ENCODE measurements at places on chromosomes 6 and 20. TPM values are rescaled to one million over a fixed set of nuclear protein-coding genes. Genes with fewer than 3 reads are reported as not detected.

The NKX2-2 gene
- not detected for total RNA-seq

The KHDC1L gene
- not detected for total RNA-seq

The NNAT gene
- total RNA-seq = 1.4 TPM

The PGC gene
- not detected for total RNA-seq

The PHACTR1 gene
- 3.9 TPM for total RNA-seq

The SLC17A4 gene
- not detected for total RNA-seq

The CLPSL1 gene
- total RNA-seq = not detected

The FLRT3 gene
- 5.2 TPM for total RNA-seq

The HAO1 gene
- total RNA-seq = not detected

The COL12A1 gene
- total RNA-seq = 44.6 TPM

The TBX18 gene
- 2.4 TPM for total RNA-seq

GRCh38 chr6:30894381-30894780, 10.1 kb downstream of the DDR1 start:
- DNase-seq = no peak

GRCh38 chr6:163191704-163192537, 222.6 kb upstream of the QKI start:
- no peak for DNase-seq

- no peak for DNase-seq
Measured at GRCh38 chr6:157272372-157272771, 50.9 kb downstream of the TMEM242 start.

GRCh38 chr6:106631346-106631745, 2.0 kb downstream of the QRSL1 start:
- peak; percentile 41 for DNase-seq

- DNase-seq = no peak
Measured at GRCh38 chr6:20096536-20096935, 115.7 kb downstream of the MBOAT1 start.

DNA sequence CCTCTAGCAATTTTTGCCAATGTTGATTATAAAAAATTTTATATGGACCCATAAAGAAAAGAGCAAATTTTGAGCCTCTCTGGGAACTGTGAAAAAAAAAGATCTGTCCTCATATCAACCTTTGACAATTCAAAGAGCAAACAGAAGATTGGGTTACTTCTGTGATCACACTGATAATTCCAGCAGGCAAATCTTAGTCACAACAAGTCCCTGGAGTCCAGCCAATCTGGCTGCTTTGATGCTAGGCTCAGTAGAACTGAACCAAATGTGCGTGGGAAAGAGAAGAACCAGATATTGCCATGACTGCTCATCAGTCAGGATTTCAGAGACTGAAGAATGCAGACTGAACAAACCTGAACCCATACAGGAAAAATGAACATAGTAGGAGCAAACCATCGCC, 438.4 kb upstream of the FLRT3 start:
- peak; percentile 79 for DNase-seq

GRCh38 chr6:16437095-16437494, 198.7 kb downstream of the GMPR start:
- DNase-seq = no peak

DNA sequence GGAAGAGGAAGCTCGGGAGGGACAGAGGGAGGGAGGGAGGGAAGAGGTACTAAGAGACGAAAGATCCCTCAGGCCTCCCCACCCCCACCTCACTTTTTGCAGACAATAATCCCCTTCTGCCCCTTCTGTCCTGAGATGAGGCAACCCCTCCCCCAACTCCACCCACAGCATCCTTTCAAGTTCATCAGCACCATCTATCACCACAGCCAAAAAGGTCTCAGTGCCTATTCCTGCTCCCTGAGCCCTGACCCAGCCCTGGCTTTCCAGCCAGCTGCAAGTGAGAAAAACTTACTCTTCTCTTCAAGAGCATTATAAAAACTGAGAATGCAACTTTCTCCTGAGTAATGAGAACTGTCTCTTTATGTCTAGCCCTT, 133.2 kb upstream of the LRFN2 start:
- no peak for DNase-seq

GRCh38 chr6:6131492-6132109, 124.9 kb upstream of the NRN1 start:
- no peak for DNase-seq

DNA sequence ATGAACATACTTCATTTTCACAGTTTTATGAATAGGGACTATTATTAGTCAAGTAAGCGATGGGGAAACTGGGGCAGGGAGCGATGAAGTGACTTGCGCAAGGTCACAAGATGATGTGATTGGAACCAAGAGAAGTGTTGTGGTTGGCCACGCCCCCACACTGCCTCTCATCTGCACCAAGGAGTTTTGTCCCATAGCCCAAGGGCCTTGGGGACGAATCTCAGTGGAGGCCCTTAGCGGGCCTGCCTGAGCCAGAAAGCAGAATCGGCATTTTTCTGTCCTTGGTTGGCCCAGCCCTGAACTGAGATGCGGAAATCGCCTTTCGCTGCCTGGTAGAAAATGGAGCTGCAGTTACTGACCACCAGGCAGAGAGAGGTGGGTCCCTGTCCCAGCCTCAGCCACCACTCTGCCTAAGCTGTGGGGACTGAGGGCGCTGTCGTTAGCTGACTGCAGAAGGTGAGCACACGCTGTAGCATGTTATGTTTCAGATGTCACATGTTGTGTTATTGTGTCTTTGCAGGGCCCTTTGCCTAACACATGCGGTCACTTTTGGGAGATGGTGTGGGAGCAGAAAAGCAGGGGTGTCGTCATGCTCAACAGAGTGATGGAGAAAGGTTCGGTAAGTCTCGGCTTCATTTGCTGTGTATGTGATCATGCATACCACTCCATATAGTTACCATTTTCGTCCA, 57.8 kb downstream of the PTPN1 start:
- DNase-seq = no peak

- no peak for DNase-seq
Measured at GRCh38 chr6:164417537-164418261, 891.7 kb downstream of the C6orf118 start.

DNA sequence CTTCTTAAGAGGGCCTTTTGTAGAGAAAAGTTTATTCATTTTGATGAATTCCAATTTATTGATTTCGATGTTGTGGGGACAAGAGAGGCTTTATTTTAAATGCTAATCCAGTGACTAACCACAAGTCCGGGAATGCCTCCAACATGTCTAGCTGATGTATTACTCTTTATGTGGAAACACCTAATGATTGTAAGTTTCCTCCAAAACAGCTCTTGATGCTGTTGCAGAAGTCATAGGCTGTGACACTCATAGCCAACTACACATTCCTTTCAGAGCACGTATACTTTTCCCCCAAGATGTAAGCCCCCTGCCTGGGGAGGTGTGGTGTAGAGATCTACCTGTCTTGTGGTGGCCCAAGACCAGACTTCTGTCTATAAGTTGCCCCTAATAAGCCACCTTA, 61.3 kb upstream of the RNF24 start:
- DNase-seq = peak; percentile 91

GRCh38 chr6:140059947-140060346, 685.5 kb upstream of the CITED2 start:
- no peak for DNase-seq

DNA sequence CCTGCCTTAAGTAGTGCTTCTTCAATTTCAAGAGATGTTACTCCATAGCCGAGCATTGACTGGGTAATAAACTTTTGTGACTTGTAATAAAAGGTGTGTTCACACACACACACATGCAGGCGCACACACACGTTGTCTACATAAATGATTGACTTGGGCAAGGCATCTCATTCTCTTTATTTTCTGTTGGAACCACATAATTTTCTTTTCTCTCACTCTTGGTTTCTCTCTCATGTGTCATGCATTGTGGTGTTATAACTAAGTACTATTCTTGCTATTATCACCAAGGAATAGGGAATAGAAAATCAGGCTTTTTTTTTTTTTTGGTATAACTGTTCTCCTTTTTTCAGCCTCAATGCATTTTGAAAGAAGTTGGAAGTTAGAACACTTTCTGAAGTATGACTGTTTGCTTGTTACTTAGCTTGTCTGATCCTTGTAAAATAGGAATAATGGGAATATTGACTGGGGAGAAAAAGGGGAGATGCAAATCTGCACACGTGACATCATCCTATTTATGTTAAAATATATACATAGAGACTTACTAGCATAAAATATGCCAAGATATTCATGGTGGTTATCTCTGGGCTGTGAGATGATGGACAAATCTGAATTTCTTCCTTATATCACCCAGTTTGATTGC, 26.1 kb upstream of the CD83 start:
- no peak for DNase-seq

DNA sequence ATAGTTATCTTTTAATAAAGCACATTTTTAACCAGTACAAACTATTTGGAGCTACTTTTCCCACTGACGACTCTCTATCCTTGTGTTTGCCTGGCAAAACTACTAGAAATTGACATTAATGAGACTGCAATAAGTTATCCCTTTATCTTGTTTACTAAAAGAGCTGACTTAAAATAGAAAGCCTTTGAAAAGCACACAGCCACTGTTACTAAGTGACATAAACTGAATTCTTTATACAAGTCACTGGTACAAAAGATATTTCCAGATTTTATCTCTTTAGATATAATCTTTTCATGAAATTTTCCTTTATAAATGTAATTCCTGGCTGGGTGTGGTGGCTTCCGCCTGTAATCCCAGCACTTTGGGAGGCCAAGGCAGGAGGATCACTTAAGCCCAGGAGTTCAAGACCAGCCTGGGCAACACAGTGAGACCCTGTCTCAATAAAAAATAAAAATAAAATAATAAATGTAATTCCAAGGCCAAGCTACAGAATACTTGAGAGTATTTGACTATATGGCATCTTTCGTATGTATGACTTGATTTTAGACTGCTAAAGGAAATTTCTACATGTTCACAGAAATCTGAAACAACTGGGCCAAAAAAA, 9.5 kb downstream of the MBOAT1 start:
- DNase-seq = peak; percentile 43

DNA sequence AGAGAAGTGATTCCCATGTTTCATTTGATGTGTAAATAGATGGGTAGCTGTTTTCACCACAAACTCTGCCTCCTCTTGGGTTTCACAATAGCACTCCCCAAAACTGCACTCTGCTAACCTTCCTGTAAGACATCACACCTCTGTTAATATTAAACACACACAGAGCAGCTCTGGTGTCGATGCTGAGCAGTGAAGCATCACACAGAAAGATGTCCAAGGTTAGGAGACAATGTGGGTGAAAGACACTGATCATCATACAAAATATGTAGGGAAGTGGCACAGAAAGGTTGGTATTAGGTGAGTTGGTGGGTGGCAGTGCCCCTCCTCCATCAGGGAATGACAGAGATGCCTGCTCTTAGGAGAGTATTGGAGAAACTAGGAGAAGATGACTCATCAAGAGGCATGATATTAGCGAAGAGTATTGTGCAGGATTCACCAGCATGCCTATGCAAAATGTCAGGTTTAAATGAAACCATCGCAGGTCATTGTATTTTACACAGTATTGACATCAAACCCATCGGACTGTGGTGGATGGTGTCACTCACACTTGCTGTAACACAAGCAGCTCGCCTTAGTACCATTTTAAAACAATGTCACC, 199.7 kb downstream of the TBXT start:
- peak; percentile 54 for DNase-seq

DNA sequence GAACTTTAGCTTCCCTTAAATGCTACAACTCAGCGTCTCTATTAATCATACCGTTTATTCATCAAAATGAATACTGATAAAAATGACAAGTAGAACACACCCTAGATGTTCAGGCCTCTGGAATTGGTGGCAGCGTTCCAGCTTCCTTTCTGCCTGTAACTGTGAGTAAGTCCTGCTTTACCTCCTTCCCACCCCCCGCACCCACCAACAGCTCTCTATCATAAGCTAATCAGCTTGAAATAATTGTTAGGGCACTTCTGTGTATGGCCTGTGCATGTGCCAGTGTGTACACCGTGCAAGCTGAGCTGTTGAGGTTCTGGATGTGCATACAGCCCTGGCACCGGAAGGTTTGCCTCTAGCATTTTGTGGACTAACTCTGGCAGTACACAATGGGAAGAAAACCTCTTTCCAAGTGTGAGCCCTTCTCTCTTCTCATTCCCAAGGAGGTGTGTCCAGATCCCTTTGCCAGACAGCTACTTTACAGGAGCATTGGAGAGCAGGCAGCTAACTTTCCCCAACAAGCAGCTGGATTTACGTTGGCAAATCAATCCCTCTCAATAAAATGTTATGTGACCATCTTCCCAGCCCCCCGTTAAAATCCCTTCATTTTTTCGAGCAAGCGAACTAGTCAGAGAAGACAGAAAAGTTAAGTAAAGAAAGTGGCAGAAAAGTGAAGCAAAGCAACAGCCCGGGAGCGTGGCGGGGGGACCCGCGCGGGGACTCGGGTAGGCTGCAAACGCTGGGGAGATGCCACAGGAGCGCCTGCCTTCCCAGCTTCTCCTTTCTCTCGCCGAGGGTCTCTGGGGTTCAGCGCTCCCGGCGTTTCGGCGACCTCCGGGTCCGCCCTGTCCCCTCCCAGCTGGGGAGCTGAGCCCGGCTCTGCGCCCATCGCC, 803 bp upstream of the ADGRG6 start:
- peak; percentile 50 for DNase-seq

- peak; percentile 2 for DNase-seq
Measured at GRCh38 chr6:17349427-17349826, 44.0 kb upstream of the CAP2 start.

All from renal cortical epithelial cell (primary cell).